ENCODE measurements at places on chromosomes 11 and 22.

- DNase-seq = no peak
Measured at GRCh38 chr11:46677991-46678740, 22.3 kb downstream of the ARHGAP1 start.

DNA sequence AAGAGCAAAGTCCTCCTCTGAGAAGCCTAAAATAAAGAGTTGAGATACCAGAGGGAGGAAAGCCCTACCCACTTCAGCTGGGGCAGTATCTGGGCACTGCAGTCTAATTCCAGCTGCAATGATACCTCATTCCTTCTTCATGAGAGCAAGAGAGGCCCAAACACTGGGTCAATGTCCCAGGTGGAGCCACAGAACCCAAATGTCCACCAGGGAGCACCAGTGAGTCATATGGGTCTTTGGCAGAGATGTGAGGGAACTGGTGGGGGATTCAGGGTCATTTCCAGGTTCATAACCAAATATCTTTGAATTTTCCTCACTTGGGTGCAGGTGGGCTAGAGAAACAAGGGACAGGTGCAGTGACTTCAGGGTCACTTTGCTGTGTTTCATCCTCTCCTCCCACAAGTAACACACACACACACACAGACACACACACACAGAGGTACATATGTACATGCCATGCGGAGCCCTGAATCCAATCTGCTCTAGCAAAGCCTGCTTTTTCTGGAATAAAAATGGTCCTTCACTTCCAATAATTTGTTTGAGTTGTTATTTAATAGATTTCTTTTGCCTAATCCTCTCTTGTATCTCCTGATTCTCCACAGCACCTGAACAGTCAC, 585.4 kb downstream of the SOX6 start:
- DNase-seq = peak; percentile 40

DNA sequence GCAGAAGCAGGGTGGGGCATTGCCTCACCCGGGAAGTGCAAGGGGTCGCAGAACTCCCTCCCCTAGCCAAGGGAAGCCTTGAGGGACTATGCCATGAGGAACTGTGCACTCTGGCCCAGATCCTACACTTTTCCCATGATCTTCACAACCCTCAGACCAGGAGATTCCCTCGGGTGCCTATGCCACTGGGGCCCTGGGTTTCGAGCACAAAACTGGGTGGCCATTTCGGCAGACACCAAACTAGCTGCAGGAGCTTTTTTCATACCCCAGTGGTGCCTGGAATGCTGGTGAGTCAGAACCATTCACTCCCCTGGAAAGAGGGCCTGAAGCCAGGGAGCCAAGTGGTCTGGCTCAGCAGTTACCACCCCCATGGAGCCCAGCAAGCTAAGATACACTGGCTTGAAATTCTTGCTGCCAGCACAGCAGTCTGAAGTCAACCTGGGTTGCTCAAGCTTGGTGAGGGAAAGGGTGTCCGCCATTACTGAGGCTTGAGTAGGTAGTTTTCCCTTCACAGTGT, 573.7 kb upstream of the ANO3 start:
- no peak for DNase-seq

DNA sequence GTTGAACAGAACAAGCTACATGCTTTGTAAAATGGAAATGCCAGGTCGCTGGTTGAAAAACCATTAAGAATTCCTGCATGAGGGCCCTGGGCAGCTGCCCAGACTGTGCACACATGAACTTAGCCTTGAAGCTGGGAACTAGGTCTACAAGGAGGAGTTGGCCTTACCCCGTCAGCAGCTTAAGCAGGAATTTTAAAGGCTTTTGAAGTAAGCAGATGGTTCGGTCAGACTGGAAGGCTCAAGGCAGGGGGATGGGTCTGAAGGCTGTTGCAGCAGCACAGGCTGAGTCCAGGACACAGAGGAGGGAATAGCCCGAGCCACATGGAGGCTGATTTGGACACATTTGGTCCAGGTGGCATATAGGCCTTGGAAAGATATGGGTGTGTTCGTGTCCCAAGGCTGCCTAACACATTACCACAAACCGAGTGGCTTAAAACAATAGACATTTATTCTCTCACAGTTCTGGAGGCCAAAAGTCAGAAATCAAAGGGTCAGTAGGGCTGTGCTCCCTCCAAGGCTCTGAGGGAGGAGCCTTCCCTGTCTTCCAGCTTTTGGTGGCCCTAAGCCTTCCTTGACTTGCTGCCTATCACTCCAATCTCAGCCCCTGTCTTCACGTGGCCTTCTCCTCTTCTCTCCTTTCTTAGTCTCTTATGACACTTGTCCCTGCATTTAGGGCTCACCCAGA, 11.6 kb downstream of the LIF start:
- no peak for DNase-seq

DNA sequence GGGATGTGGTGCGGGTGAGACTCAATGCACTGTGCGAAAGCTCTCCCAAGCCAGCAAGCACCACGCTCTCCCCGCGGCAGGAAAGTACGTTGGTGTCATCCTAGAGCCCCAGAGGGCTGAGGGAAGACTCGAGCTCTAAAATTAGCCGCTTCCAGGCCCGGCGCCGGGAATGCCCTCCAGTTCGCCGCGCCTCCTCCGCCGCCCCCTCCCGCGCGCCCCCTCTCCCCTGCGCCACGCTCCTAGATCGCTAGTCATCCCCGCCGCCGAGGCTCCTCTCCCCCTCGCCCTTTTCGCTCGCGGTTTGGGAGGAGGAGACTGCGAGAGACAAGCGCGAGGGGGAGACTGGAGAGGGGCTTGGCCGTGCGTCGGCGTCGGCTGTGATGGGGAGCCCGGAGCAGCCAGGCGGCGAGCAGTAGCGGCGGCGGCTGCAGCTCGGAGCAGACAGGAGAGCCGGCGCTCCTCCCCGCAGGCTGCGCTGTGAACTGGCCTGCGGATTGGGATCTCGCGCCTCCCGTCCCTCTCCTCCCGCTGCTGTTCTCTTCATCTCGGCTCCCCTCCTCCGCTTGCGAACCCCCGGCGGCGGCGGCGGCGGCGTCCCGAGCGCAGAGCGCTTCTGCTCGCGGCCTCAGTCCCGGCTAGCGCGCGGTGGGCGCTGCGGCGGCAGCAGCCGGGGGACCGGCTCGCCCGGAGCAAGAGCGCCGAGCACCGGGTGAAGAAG, at the start of gene FAT3:
Gene FAT3 (plus strand): TSS at position 412 of the 718 bp plus-strand sequence. CDS start 127,295 bp downstream, outside the sequence.
- DNase-seq = no peak

Data from GM12865 (cell line).